ENCODE measurements at places on chromosomes 13 and 19.

DNA sequence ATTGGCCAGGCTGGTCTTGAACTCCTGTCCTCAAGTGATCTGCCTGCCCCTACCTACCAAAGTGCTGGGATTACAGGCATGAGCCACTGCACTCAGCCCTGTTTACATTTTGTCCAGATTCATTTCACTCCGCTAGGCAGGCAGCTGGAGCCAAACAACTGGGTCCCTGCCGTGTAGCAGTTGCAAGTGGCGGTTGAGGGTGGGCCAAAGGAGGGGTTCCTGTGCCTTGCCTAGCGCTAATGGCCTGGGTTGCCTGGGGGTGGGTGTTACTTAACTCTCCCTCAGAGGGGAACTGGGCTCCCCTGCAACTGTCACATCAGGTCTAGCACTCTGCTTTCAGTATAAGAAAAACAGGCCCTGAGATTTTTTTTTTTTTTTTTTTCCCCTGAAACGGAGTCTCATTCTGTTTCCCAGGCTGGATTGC lies 7.4 kb downstream of the ACP5 start:
- DNase-seq = no peak

DNA sequence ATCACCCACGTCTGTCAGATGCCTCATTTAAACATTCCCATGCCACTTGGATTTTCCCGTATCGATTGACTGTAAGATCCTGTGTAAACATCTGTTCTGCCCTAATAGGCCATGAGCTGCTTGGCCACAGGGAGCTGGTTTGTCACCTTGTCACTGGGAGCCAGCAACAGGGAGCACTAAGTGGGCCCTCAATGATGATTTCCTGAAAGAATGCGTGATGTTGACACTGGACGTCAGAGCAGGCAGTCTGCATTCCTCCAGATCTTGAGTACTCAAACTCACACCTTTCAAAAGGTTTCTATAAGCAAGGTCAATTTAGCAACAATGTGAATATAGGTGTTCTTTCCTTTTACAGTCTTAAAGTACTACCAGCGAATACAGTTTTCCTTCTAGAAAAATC lies 78.8 kb downstream of the TUBGCP3 start:
- DNase-seq = no peak

- DNase-seq = no peak
These were observed 107.8 kb downstream of the SGCG start for GRCh38 chr13:23288564-23288963.

- no peak for DNase-seq
These were observed 2.1 kb downstream of the PLEKHF1 start for GRCh38 chr19:29667387-29667783.

- DNase-seq = no peak
These were observed 108.0 kb downstream of the URI1 start for GRCh38 chr19:30049846-30050667.

GRCh38 chr19:13103581-13104359 lies 1.1 kb upstream of the LYL1 start:
- DNase-seq = no peak

- peak; percentile 16 for DNase-seq
These were observed 1405.0 kb downstream of the OLFM4 start for GRCh38 chr13:54433493-54434206.

DNA sequence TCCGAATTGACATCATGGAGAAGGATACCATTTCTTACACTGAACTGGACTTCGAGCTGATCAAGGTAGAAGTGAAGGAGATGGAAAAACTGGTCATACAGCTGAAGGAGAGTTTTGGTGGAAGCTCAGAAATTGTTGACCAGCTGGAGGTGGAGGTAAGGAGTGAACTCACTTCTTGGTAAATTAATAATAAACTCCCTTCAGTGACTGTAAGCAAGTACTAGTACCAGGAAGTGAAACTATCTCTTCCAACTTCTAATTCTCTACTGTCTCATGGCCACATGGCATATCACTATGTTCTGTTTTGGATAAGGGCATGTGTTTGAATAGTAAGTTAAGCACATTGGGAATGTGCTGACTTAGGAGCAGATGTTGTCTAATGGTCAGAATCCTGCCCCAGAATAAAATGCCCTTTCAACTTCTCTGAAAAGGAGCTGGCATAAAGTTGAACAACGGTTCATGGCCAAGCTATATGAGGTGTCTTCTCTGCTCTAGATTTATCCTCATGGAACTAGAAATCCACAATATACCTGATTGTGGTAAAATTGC lies 13.4 kb downstream of the OLFM4 start:
- no peak for DNase-seq

DNA sequence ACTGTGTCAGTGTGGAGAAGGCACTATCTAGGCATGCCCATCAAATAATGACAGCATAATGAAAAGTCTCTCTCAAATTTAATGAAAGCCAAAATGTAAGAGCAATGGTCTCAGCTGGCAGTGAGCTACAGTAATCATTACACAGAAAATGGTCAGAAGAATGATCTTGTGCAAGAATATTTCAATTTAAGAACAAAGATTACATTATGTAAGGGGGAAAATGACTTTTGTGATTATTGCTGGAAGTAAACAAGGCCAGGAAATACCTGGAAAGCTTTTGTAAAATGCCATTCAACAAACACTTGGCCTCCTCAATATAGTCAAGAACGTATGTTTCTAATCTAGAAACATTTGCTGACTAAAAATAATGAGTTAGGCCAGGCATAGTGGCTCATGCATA lies 89.1 kb downstream of the CAB39L start:
- no peak for DNase-seq

- no peak for DNase-seq
These were observed 248.3 kb downstream of the DCLK1 start for GRCh38 chr13:35882722-35883497.

GRCh38 chr13:41284512-41285288 lies 21.3 kb upstream of the MTRF1 start:
- no peak for DNase-seq

DNA sequence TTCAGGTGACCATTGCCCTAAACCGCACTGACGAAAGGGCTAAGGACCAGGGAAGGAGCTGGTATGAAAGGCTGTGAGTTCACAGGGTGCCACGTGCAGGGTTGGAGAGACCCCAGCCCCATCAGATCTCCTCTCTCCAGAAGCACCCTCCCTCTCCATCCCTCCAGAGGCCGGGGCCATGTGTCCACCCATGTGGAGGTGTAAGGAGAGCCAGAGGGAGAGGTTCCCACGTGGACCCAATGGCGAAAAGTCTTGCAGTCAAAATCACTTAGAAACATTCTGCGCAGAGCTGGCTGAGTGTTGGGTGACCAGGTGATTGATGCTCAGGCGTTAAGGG lies 168.3 kb downstream of the COL4A1 start:
- no peak for DNase-seq

DNA sequence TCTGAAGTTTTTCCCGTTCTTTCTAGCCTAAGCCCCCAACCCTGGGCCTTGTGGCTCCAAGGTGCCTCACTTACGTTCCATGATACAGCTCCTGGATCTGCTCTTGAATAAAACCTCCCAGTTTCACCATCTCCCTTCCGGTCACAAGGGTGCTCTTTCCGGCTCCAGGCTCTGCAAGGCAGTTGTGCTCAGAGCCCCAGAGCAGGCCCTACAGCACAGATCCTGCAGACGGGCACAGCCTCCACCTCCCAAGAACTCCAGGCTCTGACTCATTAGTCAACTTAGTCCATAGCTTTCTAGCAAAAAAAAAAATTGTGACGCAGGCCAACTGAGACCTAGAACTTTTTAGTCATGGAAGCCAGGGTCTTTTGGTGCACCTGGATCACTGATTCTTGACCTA lies 33.9 kb upstream of the SLC7A10 start:
- DNase-seq = no peak

DNA sequence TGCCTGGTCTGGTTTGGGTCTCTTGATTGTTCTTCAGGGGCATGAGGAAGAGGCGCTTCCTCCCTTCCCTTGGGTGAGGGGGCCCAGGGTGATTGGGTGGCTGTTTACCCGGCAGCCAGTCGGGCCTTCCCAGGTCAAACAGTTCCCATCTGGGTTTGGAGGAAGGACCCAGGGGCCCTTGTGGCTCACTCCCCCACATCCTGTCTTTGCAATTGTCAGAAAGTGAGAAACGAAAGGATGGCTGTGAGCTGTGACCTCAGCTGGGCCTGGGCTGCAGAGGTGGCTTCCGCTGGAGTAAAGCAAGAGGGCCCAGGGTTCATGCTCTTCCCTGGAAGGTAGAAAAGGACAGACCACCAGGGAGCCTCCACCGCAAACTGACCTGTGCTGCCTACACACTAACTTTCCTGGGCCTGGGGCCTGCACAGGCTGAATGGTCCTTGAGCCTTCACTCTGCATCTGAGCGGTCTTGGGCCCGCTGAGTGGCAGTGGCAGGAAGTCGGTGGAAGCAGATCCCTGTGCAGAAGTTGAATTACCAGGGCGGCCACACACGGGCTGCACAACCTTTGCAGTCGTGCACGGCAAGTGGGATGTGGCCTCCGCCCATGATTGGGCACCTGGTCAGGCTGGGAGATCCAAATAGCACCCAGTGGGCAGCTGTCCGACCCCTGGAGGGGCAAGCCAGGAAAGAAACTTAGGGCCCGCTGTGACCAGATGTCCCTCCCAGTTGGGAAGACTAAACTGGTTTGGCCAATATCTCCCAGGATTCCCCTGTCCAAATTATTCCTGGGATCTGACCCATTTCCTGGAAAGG lies 5.3 kb upstream of the CD79A start:
- no peak for DNase-seq

- no peak for DNase-seq
These were observed 29.2 kb upstream of the TM9SF2 start for GRCh38 chr13:99472122-99472440.

DNA sequence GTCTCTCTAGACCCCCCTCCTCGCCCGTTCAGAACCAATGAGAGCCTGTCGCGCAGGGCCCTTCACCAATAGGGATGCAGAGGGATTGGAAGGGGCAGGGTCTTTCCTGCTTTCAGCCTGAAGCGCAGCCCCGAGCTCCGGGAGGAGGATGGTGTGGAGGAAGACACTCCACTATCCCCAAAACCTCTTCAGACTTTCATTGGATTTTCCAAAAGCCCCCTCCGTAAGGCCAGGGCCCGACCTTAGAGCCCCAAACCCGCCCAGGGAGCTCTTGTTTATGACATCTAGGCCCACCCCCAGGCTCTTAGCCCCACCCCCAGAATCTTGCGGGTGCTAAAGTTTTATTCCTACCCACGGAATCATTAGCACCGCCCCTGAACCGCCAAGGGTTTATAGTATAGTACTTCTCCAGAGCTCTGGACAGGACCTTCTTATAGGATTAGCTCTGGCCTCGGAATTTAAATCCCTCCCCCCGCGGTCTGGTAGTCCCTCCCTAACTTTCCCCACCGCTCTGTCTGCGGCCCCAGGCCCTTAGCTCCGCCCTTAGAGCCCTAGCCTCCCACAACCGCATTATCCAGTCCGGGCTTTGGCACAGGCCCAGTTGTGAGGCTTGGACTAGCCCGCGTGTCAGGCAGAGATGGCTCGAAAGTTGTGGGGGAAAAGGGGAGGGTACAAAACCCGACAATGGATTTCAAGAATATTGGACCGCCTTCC lies 6.6 kb upstream of the EML2 start:
- no peak for DNase-seq

DNA sequence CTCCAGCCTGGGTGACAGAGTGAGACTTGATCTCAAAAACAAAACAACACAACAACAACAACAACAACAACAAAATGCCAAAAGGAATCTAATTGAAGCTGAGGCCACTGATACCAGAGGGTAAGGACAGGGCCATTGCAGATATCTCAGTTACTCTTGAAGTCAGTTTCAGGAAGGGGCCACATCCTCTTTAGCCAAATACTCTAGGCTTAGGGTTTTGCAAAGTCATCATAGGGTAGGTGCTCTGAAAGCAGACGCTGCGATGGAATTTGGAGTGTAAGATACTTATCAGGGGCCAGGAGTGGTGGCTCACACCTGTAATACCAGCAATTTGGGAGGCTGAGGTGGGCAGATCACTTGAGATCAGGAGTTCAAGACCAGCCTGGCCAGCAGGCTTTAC lies 46.6 kb upstream of the UBAC2 start:
- no peak for DNase-seq

DNA sequence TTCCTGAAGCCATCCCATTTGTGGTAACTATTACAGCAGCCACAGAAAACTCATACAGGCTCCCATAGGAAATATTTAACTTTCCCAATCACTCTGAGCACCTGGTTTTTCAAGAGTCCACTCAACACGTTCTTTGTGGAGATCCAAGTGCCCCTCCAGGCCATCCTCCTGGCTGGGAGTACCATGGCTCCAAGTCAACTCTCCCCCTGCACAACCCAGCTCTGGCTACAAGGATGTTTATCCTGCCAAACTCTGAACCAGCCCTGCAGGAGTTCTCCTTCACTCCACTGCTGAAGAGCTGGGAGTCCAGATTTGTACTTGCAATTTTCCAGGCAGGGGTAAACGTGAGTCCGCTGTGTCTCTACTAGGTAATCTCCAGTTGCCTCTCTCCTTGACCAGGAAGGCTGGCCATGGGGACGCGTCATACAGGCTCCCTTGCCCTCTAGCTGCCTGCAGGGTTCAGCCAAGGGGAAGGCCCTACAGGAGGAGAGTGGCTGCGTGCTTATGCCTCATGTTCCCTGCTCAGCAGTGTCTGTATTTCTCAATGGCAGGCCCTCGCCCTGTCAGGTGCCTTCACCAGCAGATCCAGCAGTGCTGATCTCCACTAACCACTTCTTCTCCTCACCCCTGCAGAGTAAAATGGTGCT lies 29.9 kb upstream of the ARGLU1 start:
- no peak for DNase-seq

- no peak for DNase-seq
These were observed 925.9 kb upstream of the SLITRK6 start for GRCh38 chr13:86725105-86725504.

DNA sequence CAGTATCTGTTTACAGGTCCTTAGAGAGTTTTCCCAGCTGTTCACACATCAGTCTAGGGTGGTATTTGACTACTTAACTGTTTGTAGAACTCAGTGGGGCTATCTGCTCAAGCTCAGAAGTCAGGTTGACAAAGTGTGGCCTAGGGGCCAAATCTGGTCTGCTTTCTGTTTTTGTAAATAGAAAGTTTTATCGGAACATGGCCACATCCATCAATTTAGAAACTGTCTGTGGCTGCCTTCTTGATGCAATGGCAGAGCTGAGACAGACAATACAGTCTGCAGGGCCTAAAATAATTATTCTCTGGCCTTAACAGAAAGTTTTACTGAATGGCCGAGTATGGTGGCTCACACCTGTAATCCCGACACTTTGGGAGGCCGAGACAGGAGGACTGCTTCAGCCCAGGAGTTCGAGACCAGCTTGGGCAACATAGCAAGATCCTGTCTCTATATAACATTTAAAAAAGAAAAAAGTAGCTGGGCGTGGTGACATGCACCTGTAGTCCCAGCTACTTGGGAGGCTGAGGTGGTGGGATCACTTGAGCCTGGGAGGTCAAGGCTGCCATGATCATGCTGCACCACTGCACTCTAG lies 2.4 kb downstream of the SMG9 start:
- DNase-seq = no peak

Data from HuH-7 (cell line).